ENCODE measurements at places on chromosomes 16 and 17.

- DNase-seq: no peak
Observed at GRCh38 chr17:57779706-57780105, 34.6 kb upstream of the CCDC182 start.

- no peak for DNase-seq
Observed at GRCh38 chr16:58634265-58634802, 4.7 kb upstream of the CNOT1 start.

DNA sequence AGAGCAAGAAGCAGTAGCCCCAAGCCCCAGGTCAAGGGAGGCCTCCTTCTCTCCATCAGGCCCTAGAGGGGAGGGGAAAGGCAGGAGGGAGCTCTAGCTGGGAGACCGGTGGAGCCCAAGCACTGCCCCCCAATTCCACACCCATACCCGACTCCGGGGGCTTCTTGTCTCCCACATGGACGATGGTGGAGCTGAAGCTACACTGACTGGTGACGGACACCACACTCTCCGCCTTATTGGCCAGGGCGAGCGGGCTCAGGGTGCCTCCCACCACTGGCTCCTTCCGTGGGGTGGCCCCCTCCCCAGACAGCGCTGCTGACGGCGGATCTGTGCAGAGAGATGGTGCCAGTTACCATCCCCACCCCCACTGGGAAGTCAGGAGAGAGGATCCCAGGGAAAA, 6.4 kb downstream of the PER1 start:
- no peak for DNase-seq

- no peak for DNase-seq
Observed at GRCh38 chr17:68297195-68297594, 5.9 kb downstream of the ARSG start.

DNA sequence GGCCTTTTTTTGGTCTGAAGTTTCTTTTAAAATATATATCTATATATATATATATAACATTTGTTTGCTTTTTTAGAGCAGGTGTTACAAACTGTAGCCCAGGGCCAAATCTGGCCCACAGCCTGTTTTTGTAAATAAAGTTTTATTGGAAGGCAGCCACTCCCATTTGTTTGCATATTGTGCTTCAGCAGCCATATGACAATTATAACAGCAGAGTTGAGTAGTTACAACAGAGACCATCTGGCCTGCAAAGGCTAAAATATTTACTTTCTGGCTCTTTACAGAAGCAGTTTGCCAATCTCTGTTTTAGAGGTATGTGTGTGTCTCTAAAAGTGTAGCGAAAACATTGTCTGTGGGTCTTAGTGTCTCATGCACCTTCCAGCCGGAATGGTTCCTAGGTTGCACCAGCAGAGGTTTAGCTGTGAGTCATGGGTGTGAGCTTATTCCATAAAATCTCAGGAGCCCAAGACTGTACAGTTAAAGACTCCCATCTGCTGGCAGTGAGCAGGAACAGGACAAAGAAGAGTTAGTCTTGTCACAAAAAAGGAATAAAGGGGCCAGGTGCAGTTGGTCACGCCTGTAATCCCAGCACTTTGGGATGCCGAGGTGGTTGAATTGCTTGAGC, 23.8 kb downstream of the LCMT1 start:
- no peak for DNase-seq

- DNase-seq: no peak
Observed at GRCh38 chr17:41639492-41640473, 15.4 kb upstream of the KRT17 start.

DNA sequence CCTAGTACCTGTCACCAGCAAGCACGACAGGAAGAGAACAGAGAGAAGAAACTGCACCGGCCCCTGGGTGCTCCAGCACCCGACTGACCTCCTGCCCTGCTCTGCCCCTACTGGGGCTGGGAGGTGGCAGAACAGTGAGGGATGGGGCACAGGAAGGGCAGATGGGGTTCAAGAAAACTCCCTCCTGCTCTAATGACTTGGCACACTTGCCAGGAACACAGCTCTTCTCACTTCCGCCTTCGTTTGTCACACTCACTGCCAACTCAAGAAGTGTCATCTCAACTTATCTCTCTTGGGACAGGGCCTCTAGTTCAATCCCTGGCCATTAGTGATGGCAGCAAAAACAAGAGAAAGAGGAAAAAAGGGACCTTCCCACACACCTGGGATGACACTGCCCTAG, 42.7 kb upstream of the ICAM2 start:
- DNase-seq: no peak

DNA sequence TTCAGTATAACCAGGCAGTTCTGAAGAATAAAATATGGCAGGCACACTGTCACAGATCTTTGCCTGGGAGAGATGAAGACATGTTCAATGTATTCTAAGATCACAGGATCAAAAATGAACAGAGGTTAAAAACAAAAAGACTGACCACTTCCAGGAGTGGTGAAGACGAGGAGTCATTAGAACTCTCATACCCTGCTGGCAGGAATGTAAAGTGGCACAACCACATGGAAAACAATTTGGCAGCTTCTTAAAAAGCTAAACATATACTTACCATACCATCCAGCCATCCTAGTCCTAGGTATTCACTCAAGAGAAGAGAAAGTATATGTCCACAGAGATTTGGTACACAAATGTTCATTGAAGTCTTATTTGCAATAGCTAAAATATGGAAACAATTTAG, 406.3 kb downstream of the NPIPA8 start:
- DNase-seq: no peak

DNA sequence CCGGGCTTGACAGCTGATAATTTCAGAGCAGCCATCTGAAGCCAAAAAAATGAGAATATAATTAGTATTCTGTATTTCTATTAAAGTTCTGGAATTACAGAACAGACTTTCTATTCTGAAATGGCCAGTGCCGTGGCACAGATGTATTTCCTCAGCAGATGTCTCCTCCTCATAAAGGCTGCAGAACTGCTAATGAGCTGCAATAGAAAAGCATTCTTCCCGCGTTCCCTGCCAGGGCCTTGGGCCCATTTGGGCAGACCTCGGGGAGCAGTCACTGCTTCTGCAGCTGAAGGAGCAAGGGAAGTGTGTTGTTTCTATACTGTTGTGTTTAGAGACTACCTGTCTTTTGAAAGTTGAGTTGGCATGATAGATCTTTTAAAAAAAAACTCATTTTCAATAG, 152.6 kb upstream of the CACNG5 start:
- DNase-seq: no peak

DNA sequence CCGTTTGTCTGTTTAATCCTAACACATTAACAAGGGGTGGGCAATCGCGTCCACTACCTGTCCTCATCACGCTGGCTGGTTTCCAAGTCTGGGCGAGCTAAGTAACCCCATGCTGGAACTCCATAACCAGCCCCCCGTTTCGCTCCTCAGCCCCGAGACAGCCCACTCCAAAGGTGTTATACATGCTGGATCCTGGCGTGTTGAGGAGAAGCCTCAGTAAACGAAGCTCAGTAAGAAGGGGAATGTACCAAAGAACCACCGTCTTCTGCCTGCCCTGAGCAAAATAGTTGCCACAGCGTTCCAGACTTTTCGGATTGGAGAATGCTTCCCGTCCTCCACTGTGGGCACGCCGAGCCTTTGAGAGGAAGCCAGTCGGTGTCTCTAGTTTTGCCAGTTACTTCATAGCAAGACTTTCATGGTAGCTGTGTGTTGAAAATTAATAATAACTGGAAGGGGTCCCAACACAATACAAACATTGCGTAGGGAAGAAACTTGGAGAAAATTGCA, 16.1 kb upstream of the C17orf78 start:
- DNase-seq: no peak

DNA sequence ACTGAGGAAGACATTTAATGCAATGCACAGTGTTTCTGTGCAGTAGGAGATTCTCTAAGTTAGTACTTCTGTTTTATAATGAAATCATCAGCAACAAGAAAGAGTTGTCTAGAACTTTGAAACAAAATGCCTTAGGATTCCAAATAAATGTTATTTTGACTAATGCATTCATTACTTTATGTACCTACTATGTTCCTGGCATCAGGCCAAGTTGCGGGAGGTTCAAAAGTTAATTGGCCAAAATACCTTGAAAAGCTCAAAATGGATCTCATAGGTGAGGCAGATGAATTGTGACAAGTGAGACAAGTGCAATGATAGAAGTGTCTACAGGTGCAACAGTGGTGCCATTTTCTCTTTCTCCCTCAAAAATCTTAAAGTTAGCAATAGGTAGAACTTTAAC, 289.4 kb downstream of the TOX3 start:
- DNase-seq: no peak

DNA sequence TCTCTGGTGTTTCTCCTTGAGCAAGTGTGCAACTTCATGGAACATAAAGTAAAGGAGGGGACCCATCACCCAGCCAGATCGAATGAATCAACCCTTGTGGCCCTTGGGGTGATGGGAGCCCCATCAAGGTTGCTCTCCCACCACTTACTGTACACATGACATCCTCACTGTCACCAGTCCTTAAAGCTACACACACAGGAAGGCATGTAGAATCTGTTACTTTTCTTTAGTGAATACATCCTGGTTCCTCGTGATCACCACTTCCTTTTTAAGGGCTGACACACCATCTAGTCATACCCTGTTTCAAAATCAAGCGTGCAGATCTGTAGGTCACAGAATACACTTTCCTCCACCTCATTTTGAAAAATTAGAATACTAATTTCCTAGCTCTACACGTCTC, 22.6 kb upstream of the MPHOSPH6 start:
- no peak for DNase-seq

DNA sequence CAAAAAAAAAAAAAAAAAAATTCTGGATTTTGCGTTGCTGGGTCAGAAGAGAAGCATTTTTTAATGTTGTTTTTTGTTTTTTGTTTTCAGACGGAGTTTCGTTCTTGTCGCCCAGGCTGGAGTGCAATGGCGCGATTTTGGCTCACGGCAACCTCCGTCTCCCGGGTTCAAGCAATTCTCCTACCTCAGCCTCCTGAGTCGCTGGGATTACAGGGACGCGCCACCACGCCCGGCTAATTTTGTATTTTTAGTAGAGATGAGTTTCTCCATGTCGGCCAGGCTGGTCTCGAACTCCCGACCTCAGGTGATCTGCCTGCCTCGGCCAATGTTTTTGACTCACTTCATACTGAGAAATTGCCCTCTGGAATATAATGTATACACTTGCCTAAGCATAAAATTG, 11.0 kb upstream of the PAFAH1B1 start:
- DNase-seq: no peak

All from tibial artery (tissue), 4 donors.